Left lobe of liver (tissue), 2 donors: ENCODE measurements at places on chromosomes 4 and X. TPM values are rescaled to one million over a fixed set of nuclear protein-coding genes. Genes with fewer than 3 reads are reported as not detected.

- DNase-seq: no peak
Observed at GRCh38 chr4:25927361-25928195, 13.6 kb downstream of the SMIM20 start.

DNA sequence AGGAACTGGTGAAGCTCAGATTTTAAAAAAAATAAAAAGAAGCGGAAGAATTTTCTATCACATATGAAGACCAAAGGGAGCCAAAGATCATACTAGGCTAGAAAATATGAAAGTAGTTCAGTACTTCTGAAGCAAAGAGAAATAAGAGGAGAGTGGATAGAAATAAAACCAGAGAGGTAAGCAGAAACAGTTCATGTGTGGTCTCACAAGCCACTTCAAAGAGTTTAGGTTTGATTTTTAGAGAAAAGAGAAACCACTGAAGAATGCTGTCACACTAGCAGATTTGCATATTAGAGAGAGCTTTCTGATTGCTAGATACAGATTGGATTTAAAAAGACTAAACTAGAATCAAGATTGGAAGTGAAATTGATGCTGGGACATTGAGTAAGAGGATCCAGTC is 51.7 kb downstream of the GABRA3 start:
- DNase-seq: no peak

GRCh38 chr4:76200771-76201231 is 12.8 kb downstream of the SCARB2 start:
- peak; percentile 90 for DNase-seq

DNA sequence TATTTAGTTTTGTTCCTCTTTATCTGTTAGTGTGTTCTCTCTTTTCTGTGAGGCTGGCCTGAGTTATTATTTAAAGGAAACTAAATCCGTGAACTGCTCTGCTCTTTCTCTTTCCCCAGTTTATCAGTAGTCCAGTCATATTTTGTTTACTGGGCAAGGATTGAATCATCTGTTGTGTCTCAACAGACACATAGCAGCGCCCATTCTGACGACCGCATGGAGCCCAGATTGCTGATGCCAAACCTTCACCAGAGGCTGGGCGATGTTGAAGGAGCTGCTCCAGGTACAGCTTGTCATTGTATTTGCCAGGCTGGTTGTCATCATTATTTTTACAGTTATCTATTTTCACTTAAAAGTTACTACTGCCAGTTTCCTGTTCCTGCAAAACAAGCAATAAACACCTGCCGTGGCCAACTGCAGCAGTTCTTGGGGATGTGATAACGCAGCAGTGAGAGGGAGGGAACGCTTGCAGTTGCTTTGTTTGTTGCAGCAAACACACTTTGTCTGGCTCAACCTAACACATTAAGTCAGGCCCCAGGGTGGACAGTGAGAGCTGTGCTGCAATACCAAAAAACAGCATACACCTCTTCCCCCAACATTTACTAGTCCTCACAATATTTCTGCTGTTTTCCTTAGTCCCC is 10.1 kb downstream of the REELD1 start:
- DNase-seq: no peak

DNA sequence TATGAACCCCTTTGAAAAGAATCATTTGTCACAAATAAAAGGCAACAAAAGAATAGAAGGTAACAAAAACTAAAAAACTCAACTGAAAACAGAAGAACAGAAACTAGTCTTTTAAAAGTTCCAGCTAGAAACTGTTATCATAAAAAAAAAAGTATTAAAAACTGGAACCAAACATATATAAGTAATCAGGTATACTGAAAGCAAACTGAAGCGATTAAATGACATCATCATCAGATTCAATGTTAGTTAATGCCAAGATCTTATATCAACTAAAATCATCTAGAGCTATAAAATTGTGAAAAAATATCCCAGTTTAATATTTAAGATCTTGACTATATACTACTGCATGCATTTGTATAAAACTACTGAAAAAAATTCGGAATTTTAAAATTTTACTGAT is 36.0 kb downstream of the CENPE start:
- no peak for DNase-seq

GRCh38 chr4:176077561-176077960 is 11.9 kb downstream of the WDR17 start:
- DNase-seq: no peak

DNA sequence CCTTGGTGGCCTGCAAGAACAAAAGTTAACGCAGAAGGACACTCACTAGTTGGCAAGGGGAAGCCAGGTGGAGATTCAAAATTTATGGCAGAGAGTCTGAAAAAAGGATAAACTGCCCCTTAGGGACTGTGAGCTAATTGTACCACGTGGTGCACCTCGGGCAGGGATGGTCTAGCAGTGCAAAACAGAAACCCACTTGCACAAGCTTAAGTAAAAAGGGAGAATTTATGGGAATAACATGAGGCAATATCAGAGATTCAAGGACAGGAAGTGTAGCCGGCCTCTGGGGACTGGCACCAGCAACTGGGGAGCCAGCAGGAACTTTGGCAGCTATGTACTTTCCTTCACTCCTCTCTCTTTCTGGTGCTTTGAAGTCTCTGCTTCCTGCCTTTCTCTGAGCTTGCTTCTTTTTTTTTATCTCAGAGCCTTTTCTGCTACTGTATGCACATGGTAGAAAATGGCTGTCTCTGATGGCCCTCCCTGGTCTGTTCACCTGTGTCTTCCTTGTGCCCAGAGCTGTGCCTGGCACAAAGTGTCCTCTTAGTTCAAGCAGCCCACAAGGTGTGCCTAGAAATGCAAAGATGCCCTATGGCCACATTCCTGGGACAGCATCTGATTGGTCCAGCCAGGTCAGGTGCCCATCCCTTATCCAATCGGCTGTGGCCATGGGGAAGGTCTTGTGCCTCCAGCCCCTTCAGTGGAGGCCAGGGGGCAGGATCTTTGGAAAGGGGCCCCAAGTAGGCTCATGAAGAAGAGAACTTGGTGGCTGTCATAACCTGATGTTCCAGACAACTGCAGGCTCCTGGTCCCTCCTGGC is 114.8 kb upstream of the ATP6AP2 start:
- DNase-seq: no peak

DNA sequence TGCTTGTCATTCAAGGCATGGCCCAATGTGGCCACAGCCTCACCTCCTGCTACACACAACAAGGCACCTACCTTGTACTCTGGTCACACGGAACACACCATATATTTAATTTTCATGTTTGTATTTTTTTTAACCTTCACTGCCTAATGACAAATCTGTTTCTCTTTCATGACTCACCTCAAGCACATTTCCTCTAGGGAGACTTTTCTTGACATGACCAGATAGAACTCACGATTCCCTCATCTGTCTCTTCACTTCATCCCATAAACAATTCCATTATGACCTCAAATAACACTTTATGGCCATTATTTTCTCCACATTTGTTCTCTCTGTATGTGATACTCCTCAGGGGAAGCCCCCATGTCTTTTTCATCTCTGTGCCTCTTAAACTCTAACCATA is 11.1 kb downstream of the DRP2 start:
- DNase-seq: no peak

GRCh38 chr4:140212646-140213045 is 58.7 kb upstream of the MAML3 start:
- DNase-seq: no peak

DNA sequence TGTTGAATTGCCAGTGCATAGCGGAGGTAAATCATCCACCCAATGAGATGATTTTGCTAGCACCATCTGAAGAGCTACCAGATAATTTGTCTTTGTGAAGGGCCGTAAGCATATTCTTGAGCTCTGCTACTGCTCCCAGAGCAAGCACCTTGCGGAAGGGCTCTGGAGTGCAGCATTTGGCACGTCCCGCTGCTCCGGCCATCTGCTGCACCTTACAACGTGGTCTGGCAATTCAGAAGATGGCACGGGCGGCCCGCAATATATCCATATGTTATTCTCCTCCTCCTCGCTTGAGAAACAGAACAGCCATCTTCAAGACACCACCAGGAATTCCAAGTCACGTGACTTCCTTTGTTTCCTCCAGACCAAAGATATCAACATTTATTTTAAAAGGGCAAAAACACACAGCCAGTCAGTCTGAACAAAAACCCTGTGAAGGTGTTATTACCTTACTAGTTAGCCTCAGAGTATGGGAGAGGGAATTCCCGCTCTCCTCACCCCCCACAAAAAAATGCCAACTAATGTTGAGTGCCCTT is 1095.7 kb upstream of the TENM3 start:
- no peak for DNase-seq

DNA sequence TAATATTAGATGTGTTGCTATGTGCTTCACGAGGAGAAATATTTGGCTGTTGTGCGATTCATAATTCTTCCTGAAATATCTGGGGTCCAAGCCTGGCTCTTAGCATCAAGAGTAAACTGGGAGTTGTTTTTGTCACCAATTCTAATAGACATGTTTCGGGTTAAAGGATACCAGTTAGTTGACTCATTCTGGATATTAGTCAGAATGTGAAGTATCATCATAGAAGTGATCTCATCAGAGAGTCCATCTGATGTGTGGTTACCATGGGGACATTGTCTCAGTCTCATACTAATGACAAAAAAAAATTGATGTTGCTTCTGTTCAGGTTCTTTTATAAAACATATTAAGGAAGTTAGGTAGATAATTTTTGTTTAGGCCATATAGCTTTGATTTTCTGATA is 57.2 kb upstream of the MTMR1 start:
- DNase-seq: no peak

GRCh38 chr4:108512615-108513505 is 107.5 kb upstream of the RPL34 start:
- no peak for DNase-seq

DNA sequence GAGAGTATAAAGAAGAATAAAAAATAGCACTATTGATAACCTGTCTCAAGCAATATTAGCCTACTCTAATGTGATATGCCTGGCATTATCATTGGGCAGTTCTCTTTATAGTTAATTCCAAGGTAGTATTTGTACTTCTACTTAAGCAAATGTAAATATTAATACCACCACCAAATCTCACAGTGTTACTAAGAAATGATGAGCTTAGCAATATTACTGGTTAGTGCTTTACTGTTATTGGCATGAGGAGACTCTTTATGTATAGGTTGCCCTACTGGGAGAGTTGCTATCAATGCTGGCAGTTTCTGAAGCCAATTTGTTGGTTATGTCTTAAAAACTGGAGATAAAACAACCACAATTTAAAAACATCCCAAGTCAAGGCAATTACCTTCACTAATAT is 155.7 kb downstream of the CDS1 start:
- DNase-seq: no peak

DNA sequence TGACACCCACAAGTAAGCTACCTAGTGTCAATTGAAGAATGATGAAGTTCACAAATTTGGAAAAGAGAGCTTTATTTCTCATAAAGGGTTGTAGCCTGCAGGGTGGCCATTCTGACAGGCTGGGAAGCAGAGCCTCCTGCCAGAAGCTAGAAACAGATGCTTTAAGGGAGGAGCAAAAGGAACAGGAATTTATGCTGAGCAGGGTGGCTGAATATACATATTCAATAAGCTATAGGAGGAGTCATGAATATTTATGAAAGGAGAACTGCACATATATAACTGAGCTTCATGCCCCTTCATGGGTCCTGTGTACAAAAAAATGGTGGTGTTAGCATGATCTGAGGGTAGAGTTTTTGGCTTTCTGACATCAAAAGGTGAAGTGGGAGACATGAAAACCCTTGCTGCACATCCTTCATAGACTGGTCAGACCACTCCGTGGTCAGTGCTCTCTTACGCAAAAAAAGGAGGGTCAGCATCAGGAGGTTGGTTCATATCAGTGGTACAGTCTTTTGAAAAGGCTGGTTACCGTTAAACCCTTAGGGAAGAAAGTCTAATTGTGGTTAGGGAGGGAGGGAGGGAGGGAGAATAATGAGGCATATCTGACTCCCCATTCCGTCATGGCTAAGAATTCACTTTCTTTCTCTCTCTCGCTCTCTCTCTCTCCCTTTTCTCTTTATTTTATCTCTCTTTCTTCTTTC is 121.4 kb downstream of the LUZP4 start:
- no peak for DNase-seq

DNA sequence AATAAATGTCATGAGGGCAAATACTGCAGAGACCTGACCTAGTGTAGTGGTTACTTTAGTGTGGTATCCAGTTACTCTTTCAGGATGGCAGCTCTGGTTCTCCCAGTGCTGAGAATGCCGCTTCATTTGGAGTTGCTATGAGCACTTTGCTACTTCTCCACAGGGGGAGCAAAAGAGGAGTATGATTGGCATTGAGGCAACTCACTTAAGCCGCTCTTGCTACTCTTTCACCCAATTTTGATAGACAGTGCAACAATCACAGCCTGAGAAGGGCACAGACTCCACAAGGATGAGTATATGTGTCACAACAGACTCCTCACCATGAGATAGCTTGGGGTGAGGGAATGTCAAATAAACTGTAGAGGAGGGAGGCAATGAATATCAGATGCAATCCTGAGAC is 81.2 kb downstream of the NPY1R start:
- no peak for DNase-seq

- DNase-seq: no peak
Observed at GRCh38 chrX:13190051-13190450, 129.8 kb downstream of the ATXN3L start.

GRCh38 chr4:6027392-6027791 is 9.2 kb upstream of the C4orf50 start:
- DNase-seq: no peak

DNA sequence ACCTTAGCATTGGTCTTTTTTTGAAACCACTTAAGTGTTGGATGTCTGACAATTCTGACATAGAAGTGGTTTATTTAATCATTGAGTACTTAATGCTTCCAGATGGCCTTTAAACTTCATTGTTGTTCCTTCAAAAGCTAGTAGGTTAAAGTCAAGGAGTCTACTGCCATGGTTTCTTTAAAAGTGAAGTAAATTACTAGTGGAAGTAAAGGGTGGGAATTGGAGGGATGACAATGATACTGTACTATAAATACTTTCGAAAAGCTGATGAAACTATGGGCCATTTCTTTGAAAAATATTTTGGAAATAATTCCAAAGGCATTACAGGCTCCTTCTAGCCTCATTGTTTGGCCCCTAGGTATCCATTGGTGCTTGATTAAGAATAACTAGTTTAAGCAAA is 51.9 kb downstream of the ATP10D start:
- no peak for DNase-seq

BEX5 gene
- total RNA-seq: not detected

DSPP gene
- total RNA-seq: not detected

ADGRG4 gene
- total RNA-seq: 0.13 TPM

SPANXB1 gene
- not detected for total RNA-seq

TBC1D1 gene
- total RNA-seq: 28.0 TPM

ZNF157 gene
- not detected for total RNA-seq

G6PD gene
- 5.6 TPM for total RNA-seq

UCHL1 gene
- total RNA-seq: 1.0 TPM
